Pulmonary artery endothelial cell (primary cell): ENCODE measurements at places on chromosomes 16 and 17.

DNA sequence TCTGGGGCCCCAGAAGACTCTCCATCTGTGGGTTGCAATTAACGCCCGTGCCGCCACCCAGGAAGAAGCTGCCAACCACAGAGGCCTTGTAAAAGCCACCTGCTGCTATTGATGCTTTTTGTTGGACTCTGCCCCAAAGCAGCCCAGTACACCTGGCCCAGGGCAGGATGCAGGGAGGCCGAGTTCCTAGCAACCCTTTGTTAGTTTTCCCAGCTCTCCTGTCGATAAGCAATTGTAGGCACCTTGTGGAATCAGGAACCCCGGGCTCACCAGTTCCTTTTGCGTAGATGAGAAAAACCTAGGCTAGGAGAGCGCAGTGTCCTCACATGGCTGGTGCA lies 103.3 kb downstream of the ABCC6 start:
- DNase-seq: peak; percentile 17

DNA sequence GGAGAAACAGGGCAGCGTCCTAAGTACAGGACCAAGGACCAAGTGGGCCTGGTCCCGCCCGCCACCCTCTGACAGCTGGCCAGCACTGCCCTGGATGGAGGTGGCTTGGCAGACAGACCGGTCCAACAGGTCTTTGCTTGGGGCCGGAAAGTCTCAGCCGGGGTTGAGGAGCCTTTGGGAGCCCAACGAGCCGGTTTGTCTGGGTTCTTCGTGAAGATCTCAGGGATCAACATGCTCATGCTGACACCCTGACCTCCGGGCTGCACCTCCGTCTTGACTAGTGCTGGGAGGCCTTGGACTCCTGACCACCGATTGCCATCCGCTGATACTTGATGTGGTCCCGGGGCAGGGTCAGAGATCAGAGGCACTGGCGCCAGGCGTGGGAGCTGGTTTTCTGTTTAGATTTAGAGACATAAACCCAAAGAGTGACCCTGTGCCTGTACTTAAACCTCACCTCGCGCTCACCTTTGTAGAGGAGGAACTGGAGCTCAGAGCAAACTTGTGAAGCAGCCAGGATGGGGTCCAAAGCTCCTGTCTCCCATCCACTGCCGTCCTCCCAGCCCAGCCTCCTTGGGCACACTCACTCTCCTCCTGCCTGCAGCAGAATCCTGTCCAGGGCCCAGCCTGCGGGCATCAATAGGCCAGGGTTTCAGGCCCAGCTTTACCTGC lies 92.1 kb upstream of the GSE1 start:
- no peak for DNase-seq

DNA sequence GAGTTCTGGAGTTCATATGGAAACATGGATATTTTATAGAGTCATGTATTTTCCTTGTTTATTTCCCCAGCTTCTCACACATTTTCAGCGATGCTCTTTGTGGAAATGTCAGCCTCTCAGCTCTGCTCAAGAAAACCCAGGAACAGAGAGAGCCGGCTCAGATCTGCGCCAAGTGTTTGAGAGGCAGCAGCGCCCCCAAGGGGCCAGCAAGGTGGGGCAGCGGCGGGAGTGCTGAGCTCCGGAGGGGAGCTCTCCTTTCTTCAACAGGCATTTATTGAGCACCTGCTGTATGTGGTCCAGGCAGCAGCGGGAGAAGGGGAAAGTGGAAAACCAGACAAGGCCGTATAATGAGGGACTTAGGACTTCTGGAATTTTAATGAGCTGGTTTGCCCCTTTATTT lies 421.1 kb upstream of the C16orf82 start:
- no peak for DNase-seq

- DNase-seq: no peak
Observed at GRCh38 chr16:72066747-72067146, 3.7 kb downstream of the HPR start.

- DNase-seq: no peak
Observed at GRCh38 chr16:58883131-58883530, 149.0 kb upstream of the GOT2 start.

- no peak for DNase-seq
Observed at GRCh38 chr17:75241502-75241901, 19.9 kb downstream of the GGA3 start.

GRCh38 chr17:58338841-58339754 lies 10.5 kb upstream of the TSPOAP1 start:
- DNase-seq: no peak

DNA sequence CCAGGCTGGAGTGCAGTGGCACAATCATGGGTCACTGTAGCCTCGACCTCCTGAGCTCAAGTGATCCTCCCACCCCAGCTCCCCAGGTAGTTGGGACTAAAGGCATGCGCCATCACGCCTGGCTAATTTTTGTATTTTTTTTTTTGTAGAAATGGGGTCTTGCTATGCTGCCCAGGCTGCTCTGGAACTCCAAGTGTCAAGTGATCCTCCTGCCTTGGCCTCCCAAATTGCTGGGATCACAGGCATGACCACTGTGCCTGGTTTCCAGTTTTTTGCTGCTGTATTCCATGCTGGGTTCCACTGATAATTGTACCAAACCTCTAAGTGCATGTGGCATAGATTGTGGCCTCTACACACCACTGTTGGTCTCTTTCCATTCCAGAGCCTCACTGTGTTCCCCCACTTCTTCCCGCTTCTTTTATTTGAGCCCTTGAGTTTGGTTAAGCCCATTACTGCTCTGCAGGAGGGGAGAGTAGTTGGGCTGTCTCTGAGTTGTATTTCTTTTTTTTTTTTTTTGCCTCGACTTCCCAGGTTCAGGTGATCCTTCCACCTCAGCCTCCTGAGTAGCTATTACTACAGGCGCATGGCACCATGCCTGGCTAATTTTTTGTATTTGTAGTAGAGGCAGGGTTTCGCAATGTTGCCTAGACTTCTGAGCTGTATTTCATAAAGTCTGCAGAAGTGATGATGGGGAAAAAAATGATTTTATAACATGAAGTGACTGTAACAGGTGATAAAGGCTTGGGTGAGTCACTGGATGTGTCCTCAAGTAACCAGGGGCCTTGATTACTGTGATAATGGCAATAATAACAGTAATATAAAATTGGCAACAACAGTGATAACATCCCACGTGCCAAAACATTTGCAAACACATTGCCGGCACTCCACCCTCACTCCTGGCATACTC lies 30.0 kb downstream of the EEF2K start:
- DNase-seq: no peak

GRCh38 chr17:82956726-82957468 lies 117.1 kb upstream of the ZNF750 start:
- no peak for DNase-seq

DNA sequence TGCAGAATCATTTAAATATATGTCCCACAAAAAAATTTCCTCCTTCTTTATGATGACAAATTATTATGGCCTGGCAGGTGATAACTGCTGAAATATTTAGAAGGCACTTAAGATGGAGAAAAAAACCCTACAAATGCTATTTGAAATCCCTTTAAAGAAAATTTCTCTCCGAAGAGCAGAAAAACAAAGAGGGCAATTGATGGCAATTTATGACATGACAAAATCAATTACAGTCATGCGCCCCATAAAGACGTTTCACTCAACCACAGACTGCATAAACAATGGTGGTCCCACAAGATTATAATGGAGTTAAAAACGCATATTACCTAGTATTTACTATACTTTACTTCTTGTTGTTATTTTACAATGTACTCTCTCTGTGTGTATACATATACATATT lies 25.2 kb upstream of the KIF2B start:
- no peak for DNase-seq

- no peak for DNase-seq
Observed at GRCh38 chr16:81335669-81336068, 20.9 kb downstream of the GAN start.

DNA sequence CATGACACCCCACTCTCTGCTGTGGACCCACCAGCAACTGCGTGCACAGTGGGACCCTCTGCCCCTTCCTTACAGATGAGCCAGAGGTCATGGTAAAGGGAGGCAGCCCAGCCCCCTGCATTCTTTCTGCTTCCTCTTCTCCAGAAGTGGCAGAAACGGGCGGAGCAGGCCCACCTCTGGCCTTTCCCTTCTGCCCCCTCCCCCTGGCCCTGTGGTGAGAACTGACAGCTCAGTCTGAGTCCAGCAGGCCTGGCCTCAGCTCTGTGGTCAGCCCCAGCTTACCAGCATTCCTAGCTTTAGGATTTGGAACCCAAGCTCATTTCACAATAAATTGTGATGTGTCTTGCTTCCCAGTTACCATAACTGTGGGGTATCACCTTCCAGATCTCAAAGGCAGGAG lies 4.8 kb upstream of the ANKRD11 start:
- no peak for DNase-seq
